NCI-H2171 treated with DMSO at 0.1 percent for 48 hours (cell line): ENCODE measurements at places on chromosomes 7 and 10.

GRCh38 chr7:106129291-106129690, 17.2 kb upstream of the SYPL1 start:
- DNase-seq: no peak

DNA sequence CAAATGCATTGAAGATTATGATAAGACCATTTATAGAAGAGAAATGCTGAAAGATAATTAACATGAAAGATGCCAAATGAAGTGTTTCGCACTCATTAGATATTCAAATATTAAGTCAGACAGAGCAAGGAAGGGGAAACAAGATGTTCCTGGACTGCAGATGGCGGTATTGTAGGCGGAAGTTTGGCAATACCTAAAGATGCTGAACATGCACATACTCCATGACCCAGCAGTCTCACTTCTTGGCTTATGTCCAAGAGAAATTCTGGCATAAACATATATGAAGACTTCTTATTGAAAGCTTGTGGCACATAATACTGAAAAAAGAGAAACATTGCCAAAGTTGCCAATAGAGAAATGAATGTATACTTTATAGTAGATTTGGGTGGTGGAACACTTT, 325.4 kb upstream of the SEMA3C start:
- DNase-seq: peak; percentile 35

DNA sequence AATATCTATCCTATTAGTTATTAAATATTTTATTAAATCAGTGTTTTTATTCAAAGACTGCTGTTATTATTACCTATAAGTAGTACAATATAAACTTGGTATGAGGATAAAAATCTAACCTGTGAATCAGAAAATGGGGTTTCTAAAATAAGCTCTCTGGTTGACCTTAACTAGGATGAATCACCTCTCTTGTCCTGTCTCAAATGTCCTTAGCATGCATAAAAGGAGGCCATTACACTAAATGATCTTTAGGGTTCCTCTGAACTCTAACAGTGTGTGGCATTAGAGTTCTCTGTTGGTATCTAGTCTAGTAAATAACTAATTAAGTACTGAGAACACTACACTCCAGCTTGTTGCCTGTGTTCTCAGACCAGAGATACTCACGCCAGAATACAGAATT, 143.1 kb upstream of the LRRTM3 start:
- no peak for DNase-seq

- DNase-seq: no peak
Measured at GRCh38 chr7:103577059-103577458, 131.1 kb upstream of the SLC26A5 start.

- DNase-seq: no peak
Measured at GRCh38 chr7:29248713-29249382, 54.3 kb downstream of the CHN2 start.

GRCh38 chr10:132938472-132939339, 3.7 kb downstream of the CFAP46 start:
- peak; percentile 81 for DNase-seq

- no peak for DNase-seq
Measured at GRCh38 chr7:139898483-139898882, 69.4 kb downstream of the TBXAS1 start.

DNA sequence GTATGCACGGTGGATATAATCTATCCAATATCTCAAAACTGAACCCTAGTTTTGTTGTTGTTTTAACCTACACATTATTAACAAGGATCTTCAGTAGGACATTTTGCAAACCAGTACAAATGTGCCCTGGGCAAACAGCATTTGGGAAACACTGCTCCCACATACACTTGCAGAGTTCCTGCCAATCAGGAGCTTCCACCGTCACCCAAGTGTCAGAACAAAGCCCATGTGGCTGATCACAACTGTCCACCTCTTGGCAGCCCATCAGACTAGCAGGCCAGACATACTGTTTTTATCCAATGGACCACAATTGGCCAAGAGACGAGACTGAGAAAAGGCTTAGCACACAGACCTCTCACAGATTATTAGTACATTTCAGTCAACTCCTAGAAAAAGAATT, 200.4 kb downstream of the FAM107B start:
- no peak for DNase-seq

DNA sequence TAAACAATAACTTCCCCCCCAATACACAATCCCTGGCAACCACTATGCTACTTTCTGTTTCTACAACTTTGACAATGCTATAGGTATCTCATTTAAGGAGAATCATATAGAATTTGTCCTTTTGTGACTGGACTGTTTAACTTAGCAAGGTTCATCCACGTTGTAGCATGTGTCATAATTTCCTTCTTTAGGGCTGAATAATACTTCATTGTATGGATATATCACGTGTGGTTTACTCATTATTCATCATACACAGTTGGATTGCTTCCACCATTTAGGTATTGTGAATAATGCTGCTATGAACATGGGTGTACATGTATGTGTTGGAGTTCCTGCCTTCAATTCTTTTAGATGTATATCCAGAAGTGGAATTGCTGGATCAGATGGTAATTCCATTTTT, 111.0 kb downstream of the LMBR1 start:
- no peak for DNase-seq

DNA sequence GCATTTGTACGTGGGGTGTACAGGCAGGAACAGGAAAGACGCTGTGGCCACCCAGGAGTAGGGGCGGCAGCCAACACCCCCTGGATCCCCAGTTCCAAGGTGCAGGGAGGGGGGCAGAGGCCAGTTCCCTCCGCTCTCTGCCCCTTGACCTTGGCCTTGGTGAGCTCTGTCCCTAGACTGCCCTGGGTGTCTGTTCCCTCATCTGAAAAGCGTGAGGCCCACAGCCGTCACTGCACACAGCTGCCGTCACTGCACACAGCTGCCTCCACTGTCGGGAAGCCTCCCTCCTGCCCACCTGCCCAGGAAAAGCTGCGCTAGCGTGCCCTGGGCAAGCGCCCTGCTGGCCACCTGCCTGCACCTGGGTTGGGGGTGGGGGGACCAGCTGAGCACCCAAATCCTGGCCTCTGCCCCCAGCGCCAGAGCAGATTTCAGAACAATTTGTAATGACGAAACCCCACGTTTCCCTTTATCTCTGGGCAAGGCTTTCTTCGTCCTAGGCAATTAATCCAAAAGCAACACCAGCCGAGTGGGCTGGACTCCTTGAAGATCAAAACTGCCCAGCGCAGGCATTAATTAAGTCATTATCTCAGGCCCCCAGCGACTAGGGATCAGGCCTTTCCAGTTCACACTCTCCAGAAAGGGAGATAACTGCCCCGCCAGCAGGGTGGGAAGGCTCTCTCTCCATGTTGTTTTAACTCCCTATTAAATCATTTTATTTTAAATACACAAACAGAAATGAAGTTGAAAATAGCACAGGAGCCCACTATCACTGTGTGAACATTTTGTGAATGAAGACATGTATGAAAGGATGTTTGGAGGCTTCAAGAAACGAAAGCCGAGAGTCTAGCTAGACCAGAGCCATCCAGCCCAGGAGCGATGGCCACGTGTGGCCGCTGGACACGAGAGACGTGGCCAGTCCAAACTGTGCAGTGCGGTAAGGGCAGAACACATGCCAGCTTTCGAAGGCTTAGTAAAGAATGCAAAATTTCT, 4.0 kb upstream of the PDGFA start:
- no peak for DNase-seq

DNA sequence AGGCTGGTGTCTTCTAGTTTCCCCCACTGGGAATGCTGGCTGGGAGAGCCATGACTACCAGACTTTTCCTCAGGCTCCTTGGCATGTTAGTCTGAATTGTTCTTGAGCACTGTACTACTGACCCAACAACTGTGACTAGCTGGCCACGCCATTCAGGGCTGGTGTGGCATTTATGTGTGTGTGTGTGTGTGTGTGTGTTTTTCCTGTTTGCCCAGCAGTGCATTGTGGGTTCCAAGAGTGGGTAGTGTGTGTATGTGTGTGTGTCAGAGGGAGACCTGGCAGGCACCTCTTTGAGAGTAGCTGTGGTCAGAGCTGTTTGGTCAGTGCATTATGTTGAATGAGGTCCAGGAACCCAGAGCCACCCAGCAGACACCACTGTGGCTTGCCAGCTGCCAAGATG, 9.2 kb downstream of the PCBD1 start:
- DNase-seq: no peak

DNA sequence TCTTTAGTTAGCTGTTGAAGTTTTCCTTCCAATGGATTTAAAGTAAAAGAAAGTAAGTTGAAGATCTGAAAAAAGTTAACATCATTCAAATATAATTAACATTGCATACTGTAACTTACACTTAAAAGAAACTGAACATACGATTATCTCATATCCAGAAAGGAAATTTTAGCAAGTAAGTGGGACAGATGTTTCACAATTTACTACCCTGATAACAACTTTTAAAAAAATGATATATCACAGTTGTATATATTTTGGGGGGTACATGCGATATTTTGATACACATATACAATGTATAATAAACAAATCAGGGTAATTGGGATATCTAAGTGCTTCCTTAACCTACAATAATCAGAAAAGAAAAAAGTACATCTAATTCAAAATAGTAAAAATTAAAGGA, 44.2 kb downstream of the ASZ1 start:
- no peak for DNase-seq

DNA sequence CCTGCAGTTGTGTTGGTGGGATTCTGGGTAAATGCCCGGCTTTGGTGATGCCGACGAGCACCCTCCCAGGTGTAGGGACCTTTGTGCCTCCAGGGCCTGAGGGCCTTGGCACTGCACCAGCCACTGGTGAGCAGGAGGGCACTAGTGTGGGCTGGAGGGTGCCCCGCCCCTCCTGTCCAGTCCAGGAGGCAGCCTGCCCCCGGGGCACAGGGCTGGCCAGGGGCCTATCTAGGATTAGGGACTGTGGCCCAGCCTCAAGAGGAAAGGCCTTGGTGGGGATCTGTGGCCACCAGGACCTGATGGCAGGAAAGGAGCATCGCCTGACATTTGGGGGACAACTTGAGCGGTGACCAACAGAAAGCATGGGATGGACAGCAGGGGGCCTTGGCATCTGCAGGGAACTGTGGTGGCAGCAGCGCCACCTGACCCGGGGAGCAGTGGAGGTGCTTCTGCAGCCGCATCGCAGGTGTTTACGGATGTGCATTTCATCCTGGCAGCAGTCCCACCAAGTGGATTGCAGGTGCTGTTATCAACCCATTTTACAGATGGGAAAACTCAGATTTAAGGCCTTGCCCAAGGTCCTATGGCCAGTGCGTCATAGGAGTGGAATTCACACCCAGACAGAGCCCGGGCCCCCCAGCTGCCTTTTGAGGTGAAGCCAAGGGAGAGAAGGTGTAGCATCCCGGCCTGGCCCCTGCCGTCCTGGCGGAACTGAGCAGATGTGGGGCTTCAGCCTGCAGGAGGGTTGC, 11.1 kb downstream of the ZNF316 start:
- no peak for DNase-seq

- DNase-seq: peak; percentile 35
Measured at GRCh38 chr7:81367326-81367931, 402.4 kb downstream of the HGF start.

- DNase-seq: no peak
Measured at GRCh38 chr7:105205592-105206237, 183.0 kb downstream of the SRPK2 start.
